ENCODE measurements at places on chromosomes 16 and 17.

GRCh38 chr17:31820691-31821435 is 38.2 kb downstream of the COPRS start:
- H3K36me3 ChIP-seq: no peaks in the 10 kb centered on the region
- DNase-seq: no peak
- H3K27me3 ChIP-seq: no peaks in the 10 kb centered on the region
- no peak overlapping the region for H3K4me3 ChIP-seq
- no peak overlapping the region for H3K27ac ChIP-seq

- H3K27me3 ChIP-seq: peaks cover 9% of the 10 kb centered on the region
- no peak overlapping the region for H3K27ac ChIP-seq
- no peak overlapping the region for H3K4me3 ChIP-seq
- H3K4me1 ChIP-seq: peaks cover 13% of the 10 kb centered on the region
- no peak for DNase-seq
- peaks cover 8% of the 10 kb centered on the region for H3K36me3 ChIP-seq
These were observed 4.6 kb downstream of the RPUSD1 start for GRCh38 chr16:783404-784161.

GRCh38 chr17:8413328-8413727 is 15.7 kb upstream of the RNF222 start:
- peaks cover 1% of the 10 kb centered on the region for H3K36me3 ChIP-seq
- peaks cover 32% of the 10 kb centered on the region for H3K27me3 ChIP-seq
- peaks cover 6% of the 10 kb centered on the region for H3K4me1 ChIP-seq
- no peak overlapping the region for H3K4me3 ChIP-seq
- H3K27ac ChIP-seq: no peak overlapping the region

- H3K27ac ChIP-seq: peak overlapping the region; percentile 96
- peak overlapping the region; percentile 85 for H3K4me3 ChIP-seq
These were observed 2.0 kb downstream of the MAZ start for GRCh38 chr16:29808219-29808900.

- no peak overlapping the region for H3K4me3 ChIP-seq
- no peak overlapping the region for H3K27ac ChIP-seq
- peaks cover 5% of the 10 kb centered on the region for H3K27me3 ChIP-seq
- H3K4me1 ChIP-seq: peaks cover 16% of the 10 kb centered on the region
These were observed 11.1 kb downstream of the PLLP start for GRCh38 chr16:57273359-57273758.

DNA sequence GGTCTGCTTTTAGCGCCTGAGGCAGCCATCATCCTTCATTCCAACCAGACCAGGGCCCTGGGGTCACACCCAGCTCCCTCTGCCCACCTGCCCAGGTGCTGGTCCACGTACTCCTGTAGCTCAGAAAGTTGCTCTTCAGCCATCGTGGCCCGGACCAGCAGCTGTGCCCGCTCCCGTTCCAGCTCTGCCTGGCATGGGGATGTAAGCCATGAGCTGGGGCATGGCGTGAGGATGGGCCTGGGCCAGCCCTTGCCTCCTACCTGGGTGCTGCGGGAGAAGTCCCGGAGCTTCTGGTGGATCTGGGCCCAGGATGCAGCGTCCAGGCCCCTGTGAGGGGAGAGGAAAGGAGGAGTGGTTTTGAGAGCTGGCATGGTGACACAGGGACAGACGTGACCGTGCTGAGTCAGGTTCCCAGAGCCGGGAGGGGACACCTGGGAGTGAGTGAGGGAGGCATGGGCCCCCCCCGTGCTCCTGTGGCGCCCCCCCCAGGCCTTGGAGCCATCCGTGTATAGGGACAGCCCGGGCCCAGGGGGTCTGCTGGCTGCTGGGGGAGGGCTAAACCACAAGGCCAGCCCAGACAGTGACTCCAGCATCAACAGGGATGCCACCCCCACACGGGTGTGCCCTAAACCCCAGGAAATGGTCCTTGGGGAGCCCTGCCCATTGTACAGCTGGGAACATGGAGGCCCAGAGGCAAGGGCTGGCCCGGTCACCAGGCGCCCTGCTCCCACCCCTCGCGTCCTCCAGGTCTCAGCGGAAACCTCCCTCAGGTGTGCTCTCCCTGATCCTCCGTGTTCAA is 2.1 kb downstream of the ANTKMT start:
- no peak for DNase-seq
- no peaks in the 10 kb centered on the region for H3K36me3 ChIP-seq
- peak overlapping the region; percentile 7 for H3K27ac ChIP-seq
- H3K4me1 ChIP-seq: peaks cover 20% of the 10 kb centered on the region

DNA sequence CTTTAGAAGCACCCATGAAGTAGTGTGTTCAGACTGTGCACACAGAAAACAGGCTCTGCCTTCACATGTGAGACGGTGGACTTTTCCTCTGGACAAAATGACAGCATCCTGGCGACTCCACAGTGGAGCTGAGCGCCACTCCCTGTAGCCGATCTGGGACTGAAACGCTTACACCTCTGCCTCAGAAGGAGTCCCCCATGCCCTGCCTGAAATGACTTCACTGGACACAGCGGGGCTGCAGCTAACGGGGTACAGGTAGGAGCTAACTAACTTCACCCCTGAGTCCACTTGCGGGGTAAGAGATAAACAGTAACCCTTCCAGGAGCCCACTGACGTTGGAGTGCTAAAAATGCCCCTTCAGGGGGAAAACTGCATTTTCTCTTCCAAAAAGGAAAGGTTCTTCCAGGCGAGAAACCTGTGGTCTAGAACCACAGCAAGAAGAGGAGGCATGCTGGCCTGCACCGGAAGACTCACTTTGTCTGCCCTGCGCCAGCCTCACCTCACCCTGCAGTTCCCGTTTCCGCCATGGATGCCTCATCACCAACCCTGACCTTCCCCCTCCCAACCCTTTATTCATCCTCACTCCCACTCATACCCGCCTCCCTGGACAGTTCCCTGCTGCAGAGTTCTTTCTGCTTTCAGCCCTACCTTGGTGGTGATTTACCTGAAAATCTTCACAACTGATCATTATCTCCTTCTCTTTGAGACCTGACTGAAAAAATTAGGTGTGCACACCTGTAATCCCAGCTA is 19.4 kb upstream of the ENDOV start:
- H3K27me3 ChIP-seq: no peaks in the 10 kb centered on the region
- no peak for DNase-seq
- H3K36me3 ChIP-seq: peaks cover 21% of the 10 kb centered on the region
- peaks cover 33% of the 10 kb centered on the region for H3K4me1 ChIP-seq
- peak overlapping the region; percentile 75 for H3K27ac ChIP-seq
- no peak overlapping the region for H3K4me3 ChIP-seq

GRCh38 chr17:37110746-37111145 is 162.0 kb downstream of the AATF start:
- H3K27ac ChIP-seq: no peak overlapping the region
- H3K4me1 ChIP-seq: no peaks in the 10 kb centered on the region
- no peak for DNase-seq
- H3K27me3 ChIP-seq: no peaks in the 10 kb centered on the region
- peaks cover 65% of the 10 kb centered on the region for H3K36me3 ChIP-seq

DNA sequence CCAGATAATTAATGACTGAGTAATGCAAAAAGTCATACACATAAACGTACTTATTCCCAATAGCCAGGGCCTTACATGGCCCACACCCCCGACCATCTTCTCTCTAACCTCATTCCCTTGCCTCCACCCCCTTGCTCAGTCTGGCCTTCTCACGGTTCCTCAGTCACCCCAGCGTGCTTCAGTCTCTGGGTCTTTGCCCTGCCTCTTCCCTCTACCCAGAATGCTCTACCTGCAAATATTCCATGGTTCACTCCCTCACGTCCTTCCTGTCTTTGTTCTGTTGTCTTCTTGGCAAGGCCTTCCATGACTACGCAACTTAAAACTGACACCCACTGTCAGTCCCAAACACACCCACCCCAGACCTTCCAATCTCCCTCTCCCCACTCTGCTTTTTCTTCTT is 468.3 kb downstream of the GRIN2A start:
- DNase-seq: no peak
- H3K4me1 ChIP-seq: no peaks in the 10 kb centered on the region
- no peak overlapping the region for H3K27ac ChIP-seq
- H3K4me3 ChIP-seq: no peak overlapping the region
- H3K36me3 ChIP-seq: no peaks in the 10 kb centered on the region
- peaks cover 19% of the 10 kb centered on the region for H3K27me3 ChIP-seq

DNA sequence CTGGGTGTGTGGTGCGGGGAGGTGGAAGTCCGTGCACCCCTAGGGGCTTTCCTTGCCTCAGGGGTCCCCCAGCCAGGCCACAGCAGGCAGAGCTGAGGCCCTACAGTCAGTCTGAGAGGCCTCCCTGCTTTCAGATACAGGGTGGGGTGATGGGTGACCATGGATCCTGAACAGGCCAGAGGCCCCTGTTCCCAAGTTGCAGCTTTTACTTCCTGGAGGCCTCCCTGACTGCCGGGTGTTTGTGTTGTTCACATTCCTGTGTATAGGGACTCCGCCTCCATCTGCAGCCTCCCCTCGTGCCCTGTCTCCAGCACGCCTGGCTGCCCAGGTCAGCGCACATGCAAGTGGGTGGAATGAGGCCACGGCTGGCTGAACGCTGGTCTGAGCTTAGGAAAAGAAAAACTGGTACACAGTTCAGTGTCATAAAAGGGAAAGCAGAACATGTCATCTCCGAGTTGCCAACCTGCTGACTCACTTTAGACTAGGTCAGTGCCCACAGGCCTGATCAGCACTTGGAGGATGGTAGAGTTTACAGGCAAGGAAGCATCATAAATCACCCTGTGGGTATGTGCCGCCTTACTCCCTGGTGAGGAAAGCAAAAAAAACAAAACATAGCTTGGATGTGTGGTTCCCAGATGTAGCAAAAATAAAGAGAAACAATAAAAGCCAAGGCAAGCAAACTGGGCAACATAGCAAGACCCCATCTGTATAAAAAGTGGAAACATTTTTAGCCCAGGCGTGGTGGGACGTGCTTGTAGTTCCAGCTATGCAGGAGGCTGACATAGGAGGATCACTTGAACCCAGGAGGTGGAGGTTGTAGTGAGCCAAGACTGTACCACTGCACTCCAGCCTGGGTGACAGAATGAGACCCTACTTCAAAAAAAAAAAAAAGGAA is 6.2 kb upstream of the SLC7A6 start:
- no peaks in the 10 kb centered on the region for H3K27me3 ChIP-seq
- peak overlapping the region; percentile 33 for H3K4me3 ChIP-seq

DNA sequence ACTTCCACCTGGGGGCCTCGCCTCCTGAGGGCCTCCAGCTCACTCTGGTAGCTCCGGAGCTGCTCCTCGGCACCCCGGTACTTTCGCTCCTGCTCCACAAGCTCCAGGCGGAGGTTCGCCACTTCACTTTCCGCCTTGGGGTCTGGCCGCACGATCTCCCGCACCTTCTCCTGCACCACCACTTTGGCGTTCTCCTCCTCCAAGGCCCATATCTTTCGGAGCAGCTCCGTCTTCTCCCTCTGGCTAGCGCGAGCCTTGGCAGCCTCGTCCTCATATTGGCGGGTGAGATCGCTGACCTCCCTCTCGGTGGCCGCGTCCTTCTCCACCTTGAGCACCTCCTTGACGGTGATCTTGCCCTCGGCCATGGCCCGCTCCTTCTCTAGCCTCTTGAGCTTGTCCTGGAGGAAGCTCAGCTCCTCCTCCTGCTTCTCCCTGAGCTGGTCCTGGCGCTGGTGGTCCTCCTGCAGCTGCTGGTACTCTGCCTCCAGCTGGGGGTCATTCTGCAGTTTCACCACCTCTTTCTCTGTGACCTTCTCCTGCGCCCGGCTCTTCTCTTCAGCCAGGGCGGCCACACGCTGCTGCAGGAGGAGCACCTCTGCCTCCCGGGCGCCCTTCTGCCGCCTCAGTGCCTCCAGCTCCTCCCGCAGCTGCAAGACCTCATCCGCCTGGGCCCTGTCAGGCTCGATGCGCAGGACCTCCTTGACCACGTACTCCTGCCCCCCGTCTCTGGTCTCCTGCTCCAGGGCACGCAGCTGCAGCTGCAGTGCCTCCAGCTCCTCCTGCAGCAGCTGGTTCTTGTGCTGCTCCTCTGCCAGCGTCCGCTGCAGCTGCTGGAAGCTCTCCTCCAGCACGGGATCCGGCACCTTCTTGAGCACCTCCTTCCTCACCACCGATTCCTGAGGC is 37.9 kb downstream of the UBN1 start:
- H3K27me3 ChIP-seq: no peaks in the 10 kb centered on the region
- H3K4me3 ChIP-seq: no peak overlapping the region
- H3K4me1 ChIP-seq: peaks cover 11% of the 10 kb centered on the region
- H3K36me3 ChIP-seq: peaks cover 57% of the 10 kb centered on the region
- no peak for DNase-seq

GRCh38 chr17:16516594-16517051 is 24.6 kb upstream of the LRRC75A start:
- H3K4me1 ChIP-seq: peaks cover 12% of the 10 kb centered on the region
- DNase-seq: no peak
- no peaks in the 10 kb centered on the region for H3K36me3 ChIP-seq
- no peak overlapping the region for H3K27ac ChIP-seq
- H3K27me3 ChIP-seq: peaks cover 63% of the 10 kb centered on the region

DNA sequence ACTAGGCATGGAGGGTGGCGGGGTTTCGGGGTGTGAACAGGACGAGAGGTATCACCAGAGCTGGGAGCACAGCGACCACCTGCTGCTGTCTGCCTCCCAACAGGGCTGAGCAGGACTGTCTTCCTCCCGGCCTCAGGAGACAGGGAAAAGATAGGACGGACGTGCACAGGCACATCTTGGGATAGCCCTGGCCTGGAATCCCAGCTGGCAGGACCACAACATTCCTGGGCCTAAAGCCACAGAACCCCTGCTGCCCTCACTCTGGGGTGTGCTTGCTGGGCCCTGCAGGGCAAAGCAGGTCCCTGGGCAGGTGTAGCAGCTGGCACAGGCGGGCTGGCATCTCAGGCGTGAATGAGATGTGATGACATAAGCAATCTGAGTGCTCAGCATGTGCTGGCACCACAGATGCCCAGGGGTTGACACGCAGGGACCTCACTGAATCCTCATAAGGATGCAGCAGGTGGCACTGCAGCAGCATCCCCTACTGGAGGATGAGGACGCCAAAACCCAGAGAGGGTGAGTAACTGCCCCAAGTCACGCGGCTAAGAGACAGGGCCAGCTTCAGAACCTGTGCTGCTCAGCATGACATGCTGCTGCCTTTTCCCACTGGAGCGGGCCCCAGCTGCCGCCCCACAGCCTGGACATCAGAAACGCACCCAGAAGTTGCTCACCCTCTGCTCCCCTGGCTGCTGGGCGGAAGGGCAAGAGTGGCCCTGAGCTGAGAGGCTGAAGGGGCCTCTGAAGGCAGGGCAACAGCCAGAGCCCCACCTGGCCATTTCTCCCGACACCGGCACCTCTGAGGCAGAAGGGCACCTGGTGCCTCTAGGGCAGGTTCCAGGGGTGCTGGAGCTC is 7.1 kb downstream of the CORO7 start:
- H3K27ac ChIP-seq: no peak overlapping the region
- no peaks in the 10 kb centered on the region for H3K27me3 ChIP-seq
- H3K36me3 ChIP-seq: peaks cover 26% of the 10 kb centered on the region
- DNase-seq: no peak
- H3K4me3 ChIP-seq: no peak overlapping the region
- H3K4me1 ChIP-seq: peaks cover 19% of the 10 kb centered on the region
